ENCODE measurements at places on chromosomes 4 and X.

DNA sequence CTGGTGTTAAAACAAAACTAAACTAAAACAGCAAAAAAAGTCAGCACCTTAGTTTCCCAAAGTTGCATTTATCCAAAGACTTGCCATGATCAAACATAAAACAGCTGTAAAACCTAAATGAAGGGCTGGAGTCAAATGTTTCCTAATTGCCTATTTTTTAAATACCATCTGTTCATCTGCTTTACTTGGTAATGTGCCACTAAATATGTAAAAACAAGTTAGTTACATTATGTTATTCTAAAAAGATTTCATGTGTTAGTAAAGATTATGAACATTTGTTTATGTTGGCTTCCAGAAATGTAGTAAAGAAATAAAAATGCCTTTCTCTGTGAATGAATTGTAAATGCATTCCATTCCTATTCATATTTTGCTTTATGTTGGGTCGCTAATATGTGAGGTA is 977.8 kb downstream of the FSTL5 start:
- DNase-seq = no peak

- DNase-seq = no peak
These were observed 33.5 kb upstream of the SLITRK4 start for GRCh38 chrX:143669395-143669794.

- DNase-seq = no peak
These were observed 198.4 kb downstream of the NR3C2 start for GRCh38 chr4:148243837-148244236.

GRCh38 chr4:25760518-25761157 is 102.2 kb downstream of the SEL1L3 start:
- DNase-seq = no peak

DNA sequence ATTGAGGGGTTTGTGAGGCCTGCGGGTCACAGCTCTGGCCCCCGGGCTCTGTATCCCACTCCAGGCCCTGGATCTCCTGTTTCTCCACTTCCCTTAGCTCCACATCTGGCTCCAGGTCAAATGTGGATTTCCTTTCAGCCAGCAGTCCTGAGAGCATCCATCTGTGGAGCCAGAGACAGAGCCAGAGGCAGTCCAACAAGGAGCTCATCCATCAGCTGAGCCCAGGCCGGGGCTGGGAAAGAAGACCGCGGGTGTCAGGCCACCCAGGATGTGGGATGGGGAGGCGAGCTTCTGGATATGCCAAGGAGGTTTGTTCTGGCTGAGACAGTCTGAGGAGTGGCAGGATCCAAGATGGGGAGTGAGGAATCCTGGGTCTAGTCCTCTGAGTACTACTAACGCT is 91.7 kb downstream of the EFNB1 start:
- DNase-seq = no peak

GRCh38 chr4:161894014-161894413 is 269.8 kb downstream of the FSTL5 start:
- no peak for DNase-seq

- DNase-seq = no peak
These were observed 183.8 kb upstream of the VCX3A start for GRCh38 chrX:6718766-6719165.

GRCh38 chr4:20354120-20354519 is 102.4 kb downstream of the SLIT2 start:
- DNase-seq = no peak

DNA sequence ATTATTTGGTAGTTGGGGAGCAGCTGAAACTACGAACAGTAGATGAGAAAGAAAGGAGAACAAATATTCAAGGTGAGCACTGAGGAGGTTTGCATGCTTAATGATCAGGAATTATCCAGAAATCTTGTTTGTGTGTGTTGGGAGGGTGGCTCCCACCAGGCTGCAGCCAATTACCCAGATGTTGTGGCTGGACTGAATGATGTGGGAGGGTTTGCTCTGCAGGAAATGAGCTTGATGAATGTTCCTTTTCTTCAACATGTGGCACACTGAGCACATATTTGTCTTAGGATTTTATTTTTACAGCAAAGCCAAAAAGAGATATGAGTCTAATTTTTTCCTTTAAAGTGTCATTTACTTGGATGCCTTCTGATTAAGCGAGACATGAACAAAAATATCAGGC is 48.3 kb upstream of the AMOT start:
- no peak for DNase-seq

- no peak for DNase-seq
These were observed 86.5 kb upstream of the OTUD4 start for GRCh38 chr4:145266881-145267280.

- DNase-seq = no peak
These were observed 72.6 kb downstream of the METTL14 start for GRCh38 chr4:118757761-118758251.

GRCh38 chr4:163976588-163976987 is 482.1 kb downstream of the TMA16 start:
- DNase-seq = no peak

- DNase-seq = no peak
These were observed 41.2 kb downstream of the COL4A6 start for GRCh38 chrX:108396986-108397385.

DNA sequence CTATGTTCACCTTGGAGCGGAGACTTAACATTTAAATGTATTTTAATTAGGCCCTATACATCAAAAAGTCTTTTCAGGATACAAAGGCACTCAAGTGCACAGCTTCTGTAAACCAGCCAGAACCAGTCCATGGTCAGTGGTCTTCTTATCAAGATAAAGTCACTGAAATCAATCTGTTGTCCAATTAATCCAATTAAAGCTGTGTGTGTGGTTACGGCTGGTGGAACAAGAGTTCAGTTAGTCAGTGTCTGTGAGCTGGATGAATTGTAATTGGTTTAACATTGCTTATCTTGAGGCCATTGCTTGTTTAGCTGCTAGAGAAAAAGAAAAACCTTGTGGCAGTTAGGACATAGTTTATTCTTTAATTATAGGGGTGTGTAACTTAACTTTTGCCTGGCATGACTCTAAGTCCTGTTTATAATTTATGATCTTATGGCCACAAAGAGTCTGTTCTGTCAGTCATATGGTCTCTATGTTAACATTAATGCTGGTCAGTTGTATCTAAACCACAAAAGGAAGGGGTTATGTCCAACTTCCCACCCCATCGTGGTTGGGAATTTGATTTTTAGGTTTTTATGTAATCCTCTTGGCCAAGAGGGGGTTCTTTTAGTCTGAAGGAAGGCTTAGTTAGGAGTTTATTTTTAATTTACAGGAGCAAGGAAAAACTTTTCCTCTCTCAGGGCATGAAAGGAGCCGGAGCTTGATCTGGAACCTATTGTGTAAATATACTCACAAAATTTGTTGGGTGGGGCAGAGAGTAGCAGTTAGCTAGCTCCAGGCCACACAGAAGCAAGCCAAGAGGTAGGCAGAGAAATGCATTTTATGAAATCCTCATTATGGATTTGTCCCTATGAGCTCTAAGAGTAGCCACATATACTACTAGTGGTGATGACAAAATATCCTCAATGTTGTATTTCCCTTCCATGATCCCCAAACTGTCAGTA is 665.7 kb upstream of the ACTRT1 start:
- no peak for DNase-seq

DNA sequence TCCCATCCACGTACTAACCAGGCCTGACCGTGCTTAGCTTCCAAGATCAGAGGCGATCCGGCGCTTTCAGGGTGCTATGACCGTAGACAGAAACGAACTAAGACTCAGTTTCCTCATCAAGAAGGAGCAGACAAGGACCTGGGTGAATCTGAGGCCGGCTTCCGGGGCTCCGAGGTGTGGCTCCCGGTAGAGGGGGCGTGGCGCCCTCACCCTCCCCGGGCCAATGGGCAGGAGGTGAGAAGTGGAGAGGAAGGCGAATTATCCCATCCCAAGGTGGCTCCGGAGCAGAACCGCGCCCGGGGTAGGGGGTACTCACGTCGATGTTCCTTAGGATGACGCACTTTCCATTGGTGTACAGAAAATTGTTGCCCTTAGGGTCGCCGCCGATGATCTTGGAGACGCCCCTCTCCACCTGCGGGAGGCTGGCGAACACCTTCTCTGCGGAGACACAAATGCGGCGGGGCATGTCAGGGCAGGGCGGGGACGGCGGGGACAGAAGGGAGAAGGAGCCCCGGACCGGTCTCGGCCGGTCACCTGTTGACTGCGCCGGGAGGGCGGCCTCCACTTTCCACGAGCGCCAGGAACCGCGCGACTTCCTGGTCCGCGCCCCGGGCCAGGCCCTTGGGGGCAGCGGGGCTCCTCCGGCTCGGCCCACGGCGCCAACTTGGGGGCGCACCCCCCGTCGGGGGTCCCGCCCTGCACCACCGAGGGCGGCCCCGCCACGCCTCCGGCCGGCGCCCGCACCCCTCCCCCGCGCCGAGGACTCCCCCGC is 616 bp downstream of the WDR1 start:
- DNase-seq = peak; percentile 58

- DNase-seq = no peak
These were observed 368.7 kb downstream of the GBA3 start for GRCh38 chr4:23061431-23061830.

GRCh38 chr4:88759895-88760290 is 62.3 kb upstream of the NAP1L5 start:
- no peak for DNase-seq

GRCh38 chr4:35124106-35124505 is 1120.2 kb downstream of the ARAP2 start:
- DNase-seq = no peak

DNA sequence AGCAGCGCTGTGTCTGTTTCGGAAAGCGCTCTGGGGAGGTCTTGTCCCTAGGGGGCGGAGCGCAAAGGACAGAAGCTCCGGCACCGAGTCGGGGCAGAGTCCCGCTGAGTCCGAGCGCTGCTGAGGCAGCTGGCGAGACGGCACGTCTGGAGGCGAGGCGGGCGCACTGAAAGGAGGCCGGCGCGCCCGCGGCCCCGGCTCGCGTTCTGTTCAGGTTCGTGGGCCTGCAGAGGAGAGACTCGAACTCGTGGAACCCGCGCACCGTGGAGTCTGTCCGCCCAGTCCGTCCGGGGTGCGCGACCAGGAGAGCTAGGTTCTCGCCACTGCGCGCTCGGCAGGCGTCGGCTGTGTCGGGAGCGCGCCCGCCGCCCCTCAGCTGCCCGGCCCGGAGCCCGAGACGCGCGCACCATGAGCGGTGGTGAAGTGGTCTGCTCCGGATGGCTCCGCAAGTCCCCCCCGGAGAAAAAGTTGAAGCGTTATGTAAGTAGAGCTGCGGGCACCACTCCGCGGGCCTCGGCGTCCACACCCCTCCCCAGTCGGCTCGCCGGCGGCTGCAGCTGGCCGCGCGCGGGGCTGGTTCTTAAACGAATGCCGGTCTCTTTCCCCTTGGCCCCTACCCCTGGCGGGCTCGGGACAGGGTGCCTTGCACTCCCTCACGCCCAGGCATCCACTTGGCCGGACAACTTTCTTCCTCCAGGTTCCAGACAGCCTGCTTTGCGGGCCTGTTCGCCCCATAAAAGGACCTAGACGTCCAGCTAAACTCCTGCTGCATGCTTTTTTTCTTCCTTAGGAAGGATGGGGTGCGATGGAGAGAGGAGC is at the start of gene GAB1:
GAB1 (plus strand) TSS at position 96 of the 819 bp plus-strand sequence; CDS start at position 409, 313 bp downstream.
- DNase-seq = no peak

- DNase-seq = no peak
These were observed 11.6 kb downstream of the MAGEB16 start for GRCh38 chrX:35809781-35810180.

DNA sequence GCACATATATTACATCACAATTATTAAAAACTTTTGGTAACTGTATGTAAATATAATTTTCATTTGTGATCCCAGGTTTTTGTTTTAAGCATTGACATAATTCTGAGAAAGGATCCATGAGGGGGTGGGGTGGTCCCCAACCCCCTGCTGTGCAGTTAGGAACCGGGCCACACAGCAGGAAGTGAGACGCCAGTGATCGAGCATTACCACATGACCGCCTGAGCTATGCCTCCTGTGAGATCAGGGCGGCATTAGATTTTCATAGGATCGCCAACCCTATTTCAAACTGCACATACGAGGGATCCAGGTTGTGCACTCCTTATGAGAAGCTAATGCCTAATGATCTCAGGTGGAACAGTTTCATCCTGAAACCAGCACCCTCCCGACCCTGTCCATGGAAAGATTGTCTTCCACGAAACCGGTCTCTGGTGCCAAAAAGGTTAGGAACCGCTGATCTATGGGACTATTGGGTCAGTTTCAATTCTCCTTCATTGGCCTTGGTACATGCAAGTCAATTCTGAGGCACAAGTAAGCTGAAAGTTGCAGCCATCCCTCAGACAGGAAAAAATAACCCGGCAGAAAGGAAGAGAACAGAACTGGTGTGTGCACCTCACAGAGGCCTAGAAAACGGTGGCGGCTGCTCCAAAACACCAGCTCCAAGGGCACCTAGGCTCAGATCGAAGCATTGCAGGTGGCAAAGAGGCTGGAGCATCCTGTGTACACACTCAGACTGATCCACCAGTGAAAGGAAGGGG is 7.0 kb upstream of the TMSB4X start:
- DNase-seq = no peak

DNA sequence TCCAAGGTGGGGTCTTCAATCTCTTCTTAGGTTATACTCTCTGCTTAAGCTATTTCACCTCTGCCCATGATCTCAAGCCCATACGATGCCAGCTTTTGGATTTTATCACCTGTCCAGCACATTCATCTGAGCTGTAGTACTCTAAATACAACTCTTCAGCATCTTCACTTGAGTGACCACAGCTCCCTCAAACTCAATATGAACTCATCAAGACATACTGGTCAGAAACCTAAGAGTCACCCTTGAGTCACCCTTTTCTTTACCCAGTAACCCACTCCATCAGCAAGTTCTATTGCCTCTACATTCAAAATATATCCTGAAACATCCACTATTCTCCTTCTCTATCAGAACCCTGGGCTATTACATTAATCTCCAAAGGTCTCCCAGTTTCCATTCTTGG is 69.4 kb downstream of the DCHS2 start:
- DNase-seq = no peak

- no peak for DNase-seq
These were observed 25.5 kb upstream of the CBLL2 start for GRCh38 chrX:22247169-22247568.

- DNase-seq = no peak
These were observed 26.7 kb downstream of the HDAC8 start for GRCh38 chrX:72545990-72546389.

- DNase-seq = no peak
These were observed 80.8 kb downstream of the APBB2 start for GRCh38 chr4:41133454-41134018.

- no peak for DNase-seq
These were observed 305.7 kb downstream of the ARHGAP24 start for GRCh38 chr4:85780664-85781063.

DNA sequence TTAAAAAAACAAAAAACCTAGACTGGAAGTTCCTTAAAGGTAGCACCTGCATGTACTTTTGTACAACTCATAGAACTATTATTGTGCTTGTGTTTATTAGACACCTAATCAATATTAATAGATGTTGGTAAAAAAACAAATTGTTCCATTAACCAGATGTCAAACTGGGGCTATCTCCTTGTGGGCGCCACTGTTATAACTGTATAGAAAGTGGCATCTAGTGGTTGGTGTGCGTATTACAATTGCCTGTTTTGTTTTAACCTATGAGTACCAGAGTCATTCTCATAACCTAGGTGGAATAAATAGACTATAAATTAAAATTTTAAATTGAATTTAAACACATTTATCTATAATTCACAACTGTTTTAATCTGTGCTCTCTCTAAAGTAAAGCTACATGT is 97.4 kb downstream of the COL4A5 start:
- no peak for DNase-seq
